RPMI7951 (cell line): ENCODE measurements at places on chromosomes 6 and 20. TPM values are rescaled to one million over a fixed set of nuclear protein-coding genes. Genes with fewer than 3 reads are reported as not detected.

Gene GNRH2
- total RNA-seq = not detected in 2 replicates

Gene LY6G6F
- not detected in 2 replicates for total RNA-seq

Gene TNFRSF6B
- total RNA-seq = 0.36 and 1.1 TPM in 2 replicates

Gene ANKRD66
- total RNA-seq = not detected in 2 replicates

Gene MATN4
- 0.10 TPM in 1 of 2 replicates, not detected in the other for total RNA-seq

Gene BPIFA1
- not detected in 2 replicates for total RNA-seq

Gene HINT3
- 16.1 and 17.7 TPM in 2 replicates for total RNA-seq

Gene BCAS1
- total RNA-seq = under 0.01 TPM in 1 of 2 replicates, not detected in the other

Gene OR2J3
- not detected in 2 replicates for total RNA-seq

Gene LPA
- not detected in 2 replicates for total RNA-seq

Gene BCAS4
- 5.9 and 11.6 TPM in 2 replicates for total RNA-seq

DNA sequence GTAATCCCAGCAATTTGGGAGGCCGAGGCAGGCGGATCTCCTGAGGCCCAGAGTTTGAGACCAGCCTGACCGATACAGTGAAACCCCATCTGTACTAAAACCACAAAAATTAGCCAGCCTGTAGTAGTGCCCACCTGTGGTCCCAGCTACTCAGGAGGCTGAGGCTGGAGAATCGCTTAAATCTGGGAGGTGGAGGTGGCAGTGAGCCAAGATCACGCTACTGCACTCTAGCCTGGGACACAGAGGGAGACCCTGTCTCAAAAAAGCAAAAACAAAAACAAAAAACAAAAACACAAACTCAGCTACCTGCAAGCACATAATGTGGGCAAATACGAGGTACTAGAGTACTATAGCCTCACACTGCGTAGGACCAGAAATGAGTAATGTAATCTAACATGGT, 3.7 kb upstream of the SPATA2 start:
- no peak for DNase-seq

DNA sequence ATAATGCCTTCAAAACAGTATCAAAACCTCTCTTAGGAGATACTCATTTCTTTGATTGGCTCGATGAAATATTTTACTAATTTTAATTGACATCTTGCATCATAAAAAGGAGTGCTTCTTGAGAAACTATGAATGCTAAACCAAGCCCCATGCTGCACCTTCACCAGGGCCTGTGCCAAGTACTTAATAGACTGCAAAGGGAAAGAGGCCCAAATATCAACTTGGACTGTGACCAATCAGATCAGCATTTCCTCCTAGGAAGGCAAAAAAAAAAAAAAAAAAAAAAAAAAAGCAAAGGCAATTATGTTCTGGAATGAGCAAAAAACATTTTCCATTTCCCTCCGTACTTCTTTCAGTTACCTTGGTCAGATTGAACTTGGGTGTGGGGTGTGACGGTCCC, 253.0 kb upstream of the SOX4 start:
- no peak for DNase-seq

DNA sequence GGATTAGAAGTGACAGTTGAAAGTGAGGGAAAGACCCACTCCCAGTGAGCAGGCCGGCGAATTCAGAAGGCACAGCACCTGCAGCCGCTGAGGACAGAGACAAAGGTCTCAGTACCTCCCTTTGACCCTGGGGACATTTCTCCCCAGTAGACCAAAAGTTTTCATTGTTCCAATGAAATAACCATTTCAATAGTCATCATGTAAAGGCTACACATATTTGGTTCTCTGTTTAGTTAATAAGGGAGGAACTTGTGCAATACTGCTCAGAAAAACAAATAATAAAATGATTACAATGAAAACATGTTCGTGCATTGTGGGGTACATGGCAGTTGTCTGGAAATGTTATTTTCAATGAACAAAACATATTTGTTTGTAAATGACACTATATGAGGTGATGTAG, 52.5 kb downstream of the EDN1 start:
- DNase-seq = no peak

DNA sequence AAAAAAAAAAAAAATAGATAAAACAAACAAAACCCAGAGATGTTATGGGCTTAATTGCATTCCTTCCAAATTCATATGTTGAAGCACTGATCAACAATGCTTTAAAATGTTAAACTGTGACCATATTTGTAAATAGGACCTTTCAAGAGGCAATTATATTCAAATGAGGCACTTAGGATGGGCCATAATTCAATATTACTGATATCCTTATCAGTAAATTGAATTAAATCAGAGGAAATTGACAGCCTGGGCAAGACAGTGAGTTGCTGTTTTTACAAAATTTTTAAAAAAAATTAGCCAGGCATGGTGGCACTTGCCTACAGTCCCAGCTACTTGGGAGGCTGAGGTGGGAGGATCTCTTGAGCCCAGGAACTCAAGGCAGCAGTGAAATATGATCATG, 364.1 kb downstream of the GJA1 start:
- no peak for DNase-seq

- DNase-seq = no peak
Observed at GRCh38 chr6:81978230-81978629, 225.7 kb upstream of the TENT5A start.

GRCh38 chr6:135913785-135914184, 62.3 kb downstream of the PDE7B start:
- DNase-seq = no peak

- no peak for DNase-seq
Observed at GRCh38 chr6:489762-490161, 98.2 kb downstream of the IRF4 start.

- no peak for DNase-seq
Observed at GRCh38 chr6:164640956-164641355, 668.4 kb downstream of the C6orf118 start.

- no peak for DNase-seq
Observed at GRCh38 chr6:1709234-1709641, 99.5 kb downstream of the FOXC1 start.

- DNase-seq = peak; percentile 78
Observed at GRCh38 chr6:162058281-162058875, 669.2 kb downstream of the PRKN start.

GRCh38 chr6:142324111-142324510, 22.3 kb downstream of the ADGRG6 start:
- DNase-seq = no peak

- peak; percentile 58 for DNase-seq
Observed at GRCh38 chr6:20211037-20211940, 980 bp downstream of the MBOAT1 start.

- no peak for DNase-seq
Observed at GRCh38 chr6:52786249-52786956, 17.2 kb downstream of the GSTA1 start.

GRCh38 chr6:28758818-28759235, 165.0 kb downstream of the TRIM27 start:
- no peak for DNase-seq

GRCh38 chr6:44543664-44544063, 156.2 kb downstream of the CDC5L start:
- DNase-seq = no peak

DNA sequence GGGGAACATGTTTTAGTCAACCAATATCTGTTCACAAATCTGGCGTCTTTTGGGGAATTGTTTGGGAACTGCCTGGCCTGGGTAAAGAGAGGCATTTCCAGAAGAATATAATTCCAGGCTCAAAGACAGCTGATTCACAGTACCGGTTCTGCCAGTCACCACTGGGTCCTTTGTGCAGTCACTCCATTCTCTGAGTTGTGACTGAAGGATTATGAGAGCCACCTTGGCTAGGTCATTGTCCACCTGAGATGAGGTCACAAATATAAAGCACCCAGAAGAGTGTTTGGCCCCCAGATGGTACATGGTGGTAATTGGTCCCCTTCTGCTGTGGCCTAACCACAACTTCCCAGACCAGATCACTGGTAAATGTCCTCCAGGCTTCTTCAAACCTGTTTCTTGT, 121.0 kb upstream of the SPACA1 start:
- no peak for DNase-seq

DNA sequence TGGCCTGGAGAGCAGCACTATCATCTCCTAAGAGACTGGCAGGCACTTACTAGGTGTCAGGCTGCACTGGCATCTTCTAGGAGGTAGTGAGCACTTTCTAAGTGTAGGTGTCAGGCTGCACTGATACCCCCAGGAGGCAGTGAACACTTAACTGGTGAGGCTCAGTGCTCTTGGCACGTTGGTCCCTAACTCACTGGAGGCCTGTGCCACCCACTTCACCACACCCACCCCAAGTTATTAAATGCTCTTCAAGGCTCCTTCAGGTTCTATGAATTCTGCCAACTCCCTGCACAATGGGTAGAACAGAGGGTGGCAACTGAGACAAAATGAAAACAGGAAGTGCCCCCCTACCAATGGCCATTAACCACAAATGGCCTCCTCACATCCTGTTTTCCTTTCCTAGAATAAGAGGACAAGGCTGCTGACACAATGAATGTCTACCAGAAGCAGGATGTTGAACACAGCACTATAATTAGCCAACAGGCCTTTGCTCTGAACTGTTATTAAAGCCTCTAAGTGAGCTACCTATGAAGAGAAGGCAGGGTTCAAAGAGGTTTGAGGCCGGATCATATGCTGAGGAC, 29.4 kb downstream of the NCOA5 start:
- DNase-seq = no peak

DNA sequence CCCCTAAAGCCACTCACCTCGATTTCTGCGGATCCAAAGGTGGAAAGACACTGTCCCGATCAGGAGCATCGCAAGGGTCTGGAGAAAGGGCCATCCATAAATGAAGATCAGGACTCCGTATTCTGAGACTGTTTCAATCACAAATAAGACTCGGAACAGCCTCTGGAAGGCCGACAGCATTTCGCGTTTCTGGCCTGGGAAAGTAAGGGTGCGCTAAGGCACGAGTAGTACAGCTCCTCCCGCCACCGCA, 44.6 kb downstream of the DPPA5 start:
- DNase-seq = no peak

GRCh38 chr6:49790341-49790740, 3.3 kb upstream of the PGK2 start:
- no peak for DNase-seq

DNA sequence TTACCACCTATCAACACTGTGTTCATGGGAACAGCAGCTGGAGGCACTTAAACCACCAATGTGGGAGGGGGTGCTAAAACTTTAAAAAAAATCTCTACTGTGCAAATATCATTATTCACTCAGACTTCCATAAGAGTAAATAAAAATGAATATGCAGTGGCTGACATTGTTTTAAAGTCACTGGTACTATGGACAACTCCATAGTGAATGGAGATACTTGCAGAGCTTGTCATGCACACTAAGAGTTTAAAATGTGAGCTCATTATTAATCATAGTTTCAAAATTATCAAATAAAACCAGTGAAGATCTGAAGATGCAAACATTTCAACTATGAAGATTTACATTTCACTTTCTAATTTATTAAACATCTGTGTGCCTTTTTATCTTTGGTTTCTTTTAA, 54.4 kb downstream of the RFX6 start:
- no peak for DNase-seq

GRCh38 chr20:51687108-51687507, 81.1 kb downstream of the ATP9A start:
- DNase-seq = peak; percentile 78

- no peak for DNase-seq
Observed at GRCh38 chr6:110366975-110367374, 8.8 kb upstream of the METTL24 start.

GRCh38 chr6:158321960-158322359, 9.7 kb downstream of the TULP4 start:
- peak; percentile 56 for DNase-seq

DNA sequence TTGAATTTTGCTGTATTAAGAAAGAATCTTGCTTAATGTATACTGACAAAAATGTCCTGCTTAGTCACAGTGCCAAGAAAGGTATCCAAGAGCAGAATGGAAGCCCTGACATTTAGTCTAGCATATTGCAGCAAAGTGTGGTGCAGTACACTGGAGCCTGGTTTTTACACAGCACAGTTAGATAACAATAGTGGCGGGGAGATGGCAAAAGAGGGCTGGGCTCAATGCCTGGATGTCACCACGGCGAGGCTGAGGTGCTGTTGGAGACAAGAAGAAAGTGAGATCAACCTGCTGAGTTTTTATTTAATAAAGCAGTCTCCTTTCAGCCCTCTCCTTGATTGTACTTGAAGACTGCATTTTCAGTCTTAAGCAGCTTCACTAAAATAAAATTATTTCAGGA, 426.0 kb downstream of the LMBRD1 start:
- DNase-seq = no peak

GRCh38 chr6:166712286-166713228, 85.5 kb upstream of the RPS6KA2 start:
- DNase-seq = no peak

GRCh38 chr6:158818581-158819212, 471 bp downstream of the EZR start:
- peak; percentile 77 for DNase-seq

DNA sequence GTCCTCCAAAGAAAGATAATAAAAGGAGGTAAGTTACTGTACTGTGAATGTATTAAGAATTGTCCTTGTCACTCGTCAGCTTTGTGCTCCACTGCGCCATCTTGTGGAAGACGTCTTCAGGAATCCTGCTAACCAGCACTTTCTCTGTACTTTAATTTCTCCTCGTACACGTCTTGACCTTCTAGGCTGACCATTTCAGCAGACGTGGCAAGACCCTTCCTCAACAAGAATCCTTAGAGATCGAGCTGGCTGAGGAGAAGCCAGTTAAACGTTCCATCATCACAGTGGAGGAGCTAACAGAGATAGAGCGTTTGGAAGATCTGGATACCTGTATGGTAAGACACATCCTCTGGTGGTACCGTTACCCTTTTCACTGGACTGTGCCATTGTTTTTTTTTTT, 95.5 kb upstream of the SCGN start:
- DNase-seq = peak; percentile 69

DNA sequence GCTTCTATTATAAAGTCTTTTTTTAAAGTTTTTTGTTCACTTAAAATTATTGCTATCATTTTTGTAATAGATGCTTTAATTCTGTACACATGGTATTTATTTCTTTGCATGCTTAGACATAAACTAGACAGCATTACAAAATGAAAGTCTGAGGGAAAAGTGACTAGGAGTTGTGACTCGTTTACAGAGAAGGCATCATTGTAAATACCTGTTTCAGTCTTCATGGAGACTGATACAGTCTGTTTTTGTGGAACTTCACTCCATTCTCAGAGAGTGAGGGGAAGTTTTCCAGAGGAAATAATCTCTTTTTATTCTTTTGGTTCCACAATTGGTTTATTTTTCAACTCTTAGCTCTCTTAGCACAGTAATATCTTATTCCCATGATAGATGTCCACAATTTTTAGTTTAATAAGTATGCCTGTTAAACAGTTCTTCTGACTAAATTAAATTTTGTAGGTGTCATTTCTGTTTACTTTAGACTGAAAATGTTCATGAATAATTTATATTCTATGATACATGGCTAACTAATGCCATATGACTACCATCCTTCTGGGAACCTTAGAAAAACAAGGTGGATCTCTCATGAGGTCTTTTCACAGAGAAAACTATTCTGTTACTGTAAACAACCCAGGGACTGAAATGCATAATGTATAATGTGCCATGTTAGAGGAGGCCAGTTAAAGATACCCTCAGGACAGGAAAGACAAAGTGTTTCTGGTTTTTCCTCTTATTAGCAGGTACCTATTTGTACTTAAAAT, 69.2 kb downstream of the MYO6 start:
- DNase-seq = no peak

- no peak for DNase-seq
Observed at GRCh38 chr6:119384444-119384843, 34.9 kb upstream of the MAN1A1 start.
